Tibial nerve (tissue), 4 donors: ENCODE measurements at places on chromosomes 12 and 14.

DNA sequence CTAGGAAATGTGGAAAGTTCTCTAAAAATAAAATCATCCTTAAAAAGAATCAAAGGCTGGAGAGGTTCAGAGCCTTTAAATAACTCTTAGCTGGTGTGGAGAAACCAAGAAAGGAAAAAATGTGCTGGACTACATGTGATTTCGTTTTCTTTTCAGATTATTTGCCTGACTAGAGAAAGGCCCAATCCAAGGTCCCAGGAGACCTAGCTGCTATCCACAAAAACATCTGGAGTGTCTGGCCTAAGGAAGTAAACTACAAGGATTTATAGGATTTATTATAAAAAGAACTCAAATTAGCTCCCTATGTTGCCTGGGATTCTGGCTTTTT, 774 bp upstream of the TMEM30B start:
- H3K36me3 ChIP-seq, result no peaks in the 10 kb centered on the region
- H3K27me3 ChIP-seq, result peaks cover 17% of the 10 kb centered on the region
- no peak overlapping the region for H3K4me3 ChIP-seq
- H3K4me1 ChIP-seq, result peaks cover 38% of the 10 kb centered on the region

DNA sequence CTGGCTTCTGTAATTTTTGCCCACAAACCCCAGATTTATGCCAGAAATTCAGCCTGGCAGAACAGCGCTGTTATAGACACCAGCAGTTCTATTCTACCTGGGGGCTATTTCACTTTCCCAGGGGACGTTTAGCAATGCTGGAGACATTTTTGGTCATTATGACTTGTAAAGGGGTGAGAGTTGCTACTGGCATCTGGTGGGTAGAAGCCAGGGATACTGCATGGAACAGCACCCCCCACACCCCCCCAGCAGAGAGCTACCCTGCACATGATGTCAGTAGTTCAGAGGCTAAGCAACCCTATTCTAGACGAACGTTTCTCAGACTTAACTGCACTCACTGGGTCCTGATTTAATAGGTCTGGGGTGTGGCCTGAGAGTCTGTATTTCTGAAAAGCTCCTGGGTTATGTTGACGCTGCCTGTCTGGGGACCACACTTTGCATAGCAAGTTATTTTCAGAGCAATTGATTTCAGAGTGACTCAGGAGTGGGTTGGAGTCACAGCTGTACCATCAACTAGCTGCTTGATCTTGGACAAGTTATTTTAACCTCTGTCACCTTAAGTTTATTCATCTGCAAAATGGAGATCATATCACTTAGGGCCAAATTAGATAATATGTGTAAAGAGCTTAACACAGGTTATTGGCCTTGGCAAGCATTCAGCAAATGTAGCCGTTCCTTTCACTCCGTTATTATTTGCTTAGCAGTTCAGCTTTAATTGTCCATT, 48.5 kb downstream of the CHST11 start:
- no peaks in the 10 kb centered on the region for H3K27me3 ChIP-seq
- DNase-seq, result no peak
- no peaks in the 10 kb centered on the region for H3K36me3 ChIP-seq
- peaks cover 6% of the 10 kb centered on the region for H3K4me1 ChIP-seq
- H3K27ac ChIP-seq, result no peak overlapping the region

DNA sequence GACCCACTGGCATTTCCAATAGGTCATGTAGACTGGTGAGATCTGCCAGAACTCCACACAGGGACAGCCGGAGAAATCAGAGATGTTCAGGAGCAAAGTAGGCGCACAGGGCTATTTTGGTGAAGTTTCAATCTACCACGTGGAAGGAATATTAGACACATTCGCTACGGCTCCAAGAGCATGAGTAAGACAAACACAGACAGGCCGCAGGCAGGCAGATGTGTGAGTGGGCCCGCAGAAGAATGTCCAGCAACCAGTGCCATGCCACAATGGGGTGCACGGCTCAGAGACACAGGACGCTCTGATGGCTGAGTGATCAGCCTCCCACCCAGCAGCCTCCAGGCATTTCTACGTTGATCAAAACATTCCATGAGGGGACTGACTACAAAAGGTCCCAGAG, 10.4 kb downstream of the SLC15A4 start:
- H3K4me1 ChIP-seq, result peaks cover 23% of the 10 kb centered on the region
- H3K27ac ChIP-seq, result no peak overlapping the region
- H3K36me3 ChIP-seq, result no peaks in the 10 kb centered on the region
- H3K4me3 ChIP-seq, result no peak overlapping the region

- no peak for DNase-seq
- no peaks in the 10 kb centered on the region for H3K27me3 ChIP-seq
- H3K4me3 ChIP-seq, result no peak overlapping the region
- no peak overlapping the region for H3K27ac ChIP-seq
- H3K36me3 ChIP-seq, result no peaks in the 10 kb centered on the region
These were observed 61.5 kb downstream of the SPATS2 start for GRCh38 chr12:49428793-49429192.

GRCh38 chr12:45666396-45666795, 63.1 kb upstream of the ARID2 start:
- H3K36me3 ChIP-seq, result no peaks in the 10 kb centered on the region
- H3K27me3 ChIP-seq, result no peaks in the 10 kb centered on the region
- no peak overlapping the region for H3K27ac ChIP-seq
- no peak overlapping the region for H3K4me3 ChIP-seq
- H3K4me1 ChIP-seq, result no peaks in the 10 kb centered on the region

DNA sequence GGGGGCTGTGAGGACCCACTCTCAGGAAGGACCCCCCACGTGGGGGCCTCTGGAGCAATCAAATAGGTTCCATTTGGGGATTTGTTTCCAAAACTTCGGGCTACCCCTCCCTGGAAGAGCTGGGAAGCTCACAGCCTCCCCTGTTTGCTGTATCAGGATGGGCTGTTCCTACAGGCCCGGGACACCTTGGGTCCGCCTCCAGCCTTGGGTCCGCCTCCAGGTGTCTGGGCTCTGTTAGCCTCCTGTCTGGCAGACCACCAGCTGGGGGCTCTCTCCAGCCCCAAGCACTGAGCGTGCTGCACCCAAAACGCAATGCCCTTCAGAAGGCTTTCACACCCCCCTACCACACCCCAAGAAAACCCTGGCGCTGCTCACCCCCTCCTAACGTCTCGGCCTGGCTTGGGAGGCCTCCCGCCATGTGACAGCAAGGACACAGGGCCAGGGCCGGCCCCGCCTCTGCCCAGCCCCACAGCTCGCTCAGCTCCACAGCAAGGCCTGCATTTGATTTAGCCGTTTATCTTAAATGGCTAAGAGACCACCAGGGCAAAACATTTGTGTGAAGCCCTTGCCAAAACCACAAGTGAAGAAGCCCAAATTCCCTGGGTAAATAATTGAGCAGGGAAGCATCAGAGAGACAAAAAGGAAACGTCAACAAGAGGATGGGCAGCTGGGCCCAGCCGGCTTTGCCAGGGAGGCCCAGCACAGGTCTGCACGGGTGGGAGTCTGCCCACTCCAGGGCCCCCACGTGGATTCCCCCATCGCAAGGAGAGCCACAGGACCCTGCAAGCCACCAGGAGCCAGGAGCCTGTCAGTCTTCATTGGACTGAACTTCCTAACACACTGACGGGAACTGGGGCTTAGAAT, 39.9 kb downstream of the BCL11B start:
- DNase-seq, result no peak
- no peak overlapping the region for H3K4me3 ChIP-seq
- no peaks in the 10 kb centered on the region for H3K4me1 ChIP-seq
- H3K27me3 ChIP-seq, result no peaks in the 10 kb centered on the region

- H3K27ac ChIP-seq, result no peak overlapping the region
- DNase-seq, result no peak
- H3K27me3 ChIP-seq, result no peaks in the 10 kb centered on the region
- no peak overlapping the region for H3K4me3 ChIP-seq
- no peaks in the 10 kb centered on the region for H3K36me3 ChIP-seq
These were observed 352.4 kb downstream of the GALC start for GRCh38 chr14:87640553-87640952.

- H3K4me3 ChIP-seq, result no peak overlapping the region
- H3K36me3 ChIP-seq, result no peaks in the 10 kb centered on the region
- DNase-seq, result no peak
- no peaks in the 10 kb centered on the region for H3K4me1 ChIP-seq
- no peak overlapping the region for H3K27ac ChIP-seq
- H3K27me3 ChIP-seq, result no peaks in the 10 kb centered on the region
These were observed 88.4 kb downstream of the C12orf75 start for GRCh38 chr12:105418821-105419291.

GRCh38 chr12:114903083-114903691, 219.2 kb upstream of the TBX3 start:
- no peaks in the 10 kb centered on the region for H3K4me1 ChIP-seq
- no peak overlapping the region for H3K4me3 ChIP-seq
- no peaks in the 10 kb centered on the region for H3K36me3 ChIP-seq
- H3K27ac ChIP-seq, result no peak overlapping the region

GRCh38 chr12:125229878-125230530, 164.8 kb downstream of the AACS start:
- no peak for DNase-seq
- H3K36me3 ChIP-seq, result no peaks in the 10 kb centered on the region
- H3K4me1 ChIP-seq, result no peaks in the 10 kb centered on the region
- no peaks in the 10 kb centered on the region for H3K27me3 ChIP-seq
- no peak overlapping the region for H3K27ac ChIP-seq

DNA sequence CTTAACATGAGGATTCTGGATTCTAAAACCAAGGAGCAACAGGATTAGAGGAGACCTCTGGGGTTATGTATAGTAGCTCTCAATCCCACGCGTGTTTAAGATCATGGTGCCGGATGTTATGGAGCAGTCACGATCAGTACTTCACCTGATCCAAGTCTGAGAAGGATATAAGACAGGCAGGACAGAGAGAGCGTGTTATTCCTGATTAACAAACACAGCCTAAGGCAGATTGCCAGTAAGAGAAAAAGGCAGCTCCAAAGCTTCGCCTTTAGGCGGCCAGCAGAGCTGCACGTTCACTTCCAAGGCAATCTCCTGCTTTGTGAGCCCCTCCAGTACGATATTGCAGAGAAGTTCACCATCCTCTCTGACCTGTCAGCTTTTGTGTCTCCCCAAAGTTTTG, 5.5 kb downstream of the SETD3 start:
- DNase-seq, result no peak
- no peaks in the 10 kb centered on the region for H3K36me3 ChIP-seq
- no peak overlapping the region for H3K4me3 ChIP-seq
- no peak overlapping the region for H3K27ac ChIP-seq
- no peaks in the 10 kb centered on the region for H3K27me3 ChIP-seq

DNA sequence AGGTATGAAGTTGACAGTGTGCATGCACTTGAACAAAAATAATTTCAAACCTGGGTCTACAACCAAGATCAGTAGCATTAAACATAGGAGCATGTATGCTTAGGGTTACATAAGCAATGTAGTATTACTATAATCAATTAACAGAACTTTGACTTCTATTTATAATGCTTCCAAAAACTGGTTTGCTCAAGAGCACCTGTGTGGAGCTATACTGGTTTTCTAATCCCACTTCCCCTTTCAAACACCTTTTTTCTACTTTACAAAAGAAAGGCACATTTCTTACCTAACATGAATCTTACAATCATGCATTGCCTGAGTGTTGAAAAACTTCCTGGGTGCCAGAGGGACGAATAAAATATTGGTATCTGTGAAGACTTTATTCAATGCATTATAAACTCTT, 72.7 kb downstream of the EFCAB11 start:
- no peaks in the 10 kb centered on the region for H3K36me3 ChIP-seq
- no peak for DNase-seq
- no peak overlapping the region for H3K27ac ChIP-seq
- H3K4me1 ChIP-seq, result no peaks in the 10 kb centered on the region
- H3K27me3 ChIP-seq, result no peaks in the 10 kb centered on the region
- H3K4me3 ChIP-seq, result no peak overlapping the region

DNA sequence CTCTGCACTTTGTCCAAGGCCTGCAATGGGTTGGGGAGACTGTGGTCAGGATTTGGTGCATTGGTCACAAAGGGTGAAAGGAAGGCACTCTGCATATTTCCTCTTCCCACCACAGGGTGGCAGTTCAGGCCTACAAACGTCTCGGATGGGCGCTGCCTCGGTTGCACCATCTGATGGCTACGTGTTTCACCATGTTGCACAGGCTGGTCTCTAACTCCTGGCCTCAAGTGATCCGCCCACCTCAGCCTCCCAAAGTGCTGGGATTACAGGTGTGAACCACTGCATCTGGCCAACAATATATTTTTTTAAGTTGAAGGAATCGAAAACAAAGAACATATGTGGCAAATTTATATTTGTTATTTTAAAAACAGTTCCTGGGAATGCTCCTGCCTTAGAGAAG, 35.1 kb downstream of the TMBIM6 start:
- no peaks in the 10 kb centered on the region for H3K27me3 ChIP-seq
- H3K4me1 ChIP-seq, result no peaks in the 10 kb centered on the region
- H3K4me3 ChIP-seq, result no peak overlapping the region
- peak; percentile 46 for DNase-seq
- H3K27ac ChIP-seq, result no peak overlapping the region

DNA sequence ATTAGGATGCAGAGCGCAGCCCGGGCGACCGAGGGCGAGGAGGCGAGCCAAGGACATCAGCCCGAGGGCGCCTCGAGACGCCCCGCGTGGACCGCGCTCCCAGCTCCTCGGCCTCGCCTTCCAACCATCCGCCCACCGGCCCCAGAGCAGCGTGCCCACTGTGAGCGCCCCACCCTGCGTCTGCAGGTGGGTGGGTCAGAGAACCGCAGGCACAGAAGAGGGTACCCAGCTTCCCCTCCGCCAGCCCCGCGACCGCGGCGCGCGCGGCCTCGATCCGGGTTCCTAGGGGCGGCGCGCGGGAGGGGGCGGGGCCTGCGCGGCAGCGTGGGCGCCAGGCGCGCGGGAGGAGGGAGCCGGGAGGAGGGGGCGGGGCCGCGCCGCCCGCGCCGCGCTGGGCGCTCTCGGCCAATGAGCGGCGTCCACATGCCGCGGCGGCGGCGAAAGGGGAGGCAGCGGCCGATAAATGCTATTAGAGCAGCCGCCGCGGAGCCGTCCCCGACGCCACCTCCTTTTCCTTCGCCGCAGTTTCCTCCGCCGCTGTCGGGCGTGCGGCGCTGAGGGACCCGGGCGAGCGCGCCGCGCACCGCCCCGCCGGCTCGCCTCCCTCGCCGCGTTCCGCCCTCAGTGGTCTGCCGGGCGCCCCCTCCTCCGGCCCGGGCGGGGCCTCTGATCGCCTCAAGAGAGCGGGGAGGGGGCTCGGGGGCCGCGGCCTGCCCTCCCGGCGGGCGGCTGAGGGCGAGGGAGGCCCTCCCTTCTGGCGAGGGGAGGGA, at the start of gene ATP2A2:
TSS of gene ATP2A2 (plus strand) at position 469 of the 770 bp plus-strand sequence. CDS start 543 bp downstream, outside the sequence.
- peak within 1 kb of the TSS; percentile 87 for H3K4me3 ChIP-seq
- peak within 1 kb of the TSS; percentile 98 for H3K27ac ChIP-seq
- H3K27me3 ChIP-seq, result no peaks in the 10 kb centered on the region
- H3K36me3 ChIP-seq, result no peaks in the 10 kb centered on the region

DNA sequence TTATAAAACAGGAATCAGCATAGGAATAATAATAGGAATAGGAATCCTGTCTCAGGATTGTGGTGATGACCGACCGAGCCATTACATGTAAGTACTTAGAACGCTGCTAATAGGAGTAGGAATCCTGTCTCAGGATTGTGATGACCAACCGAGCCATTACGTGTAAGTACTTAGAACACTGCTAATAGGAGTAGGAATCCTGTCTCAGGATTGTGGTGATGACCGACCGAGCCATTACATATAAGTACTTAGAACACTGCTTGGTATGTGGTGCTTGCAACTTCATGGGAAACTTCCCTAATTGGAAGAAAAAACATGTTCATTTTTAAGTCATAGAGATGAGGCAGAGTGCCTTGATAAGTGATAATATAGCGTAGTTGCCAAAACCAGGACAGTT, 30.0 kb downstream of the ELK3 start:
- H3K36me3 ChIP-seq, result no peaks in the 10 kb centered on the region
- no peaks in the 10 kb centered on the region for H3K4me1 ChIP-seq
- H3K27ac ChIP-seq, result no peak overlapping the region
- no peak for DNase-seq

- H3K4me1 ChIP-seq, result peaks cover 15% of the 10 kb centered on the region
- no peaks in the 10 kb centered on the region for H3K27me3 ChIP-seq
- DNase-seq, result no peak
- H3K27ac ChIP-seq, result no peak overlapping the region
These were observed 490.7 kb upstream of the FLRT2 start for GRCh38 chr14:85039353-85039626.
